ENCODE measurements at places on chromosomes 13 and 19.

- no peak for DNase-seq
Observed at GRCh38 chr13:33174931-33175330, 110.6 kb downstream of the STARD13 start.

DNA sequence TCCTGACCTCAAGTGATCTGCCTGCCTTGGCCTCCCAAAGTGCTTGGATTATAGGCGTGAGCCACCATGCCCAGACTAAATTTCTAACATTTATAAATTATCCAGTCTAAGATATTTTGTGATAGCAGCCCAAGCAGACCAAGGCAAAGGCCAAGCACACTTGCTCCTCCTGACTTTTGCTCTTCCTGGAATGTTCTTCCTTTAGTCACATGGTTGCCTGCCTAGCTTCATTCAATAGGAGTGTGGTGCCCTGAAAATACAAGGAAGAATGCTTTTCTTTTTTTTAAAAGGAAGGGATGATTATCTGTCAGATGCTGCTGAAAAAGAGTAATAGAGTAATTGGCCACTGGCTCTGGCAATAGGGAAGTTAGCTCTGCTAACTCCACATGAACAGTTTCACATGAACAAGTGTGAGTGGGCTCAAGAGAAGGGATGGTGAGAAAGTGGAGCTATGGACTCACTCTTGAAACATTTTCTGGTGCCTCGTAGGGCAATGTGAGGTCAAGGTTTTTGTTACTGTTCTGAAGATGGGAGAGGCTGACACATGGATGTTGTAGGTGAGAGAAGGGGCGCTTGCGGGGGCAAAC, 47.1 kb downstream of the USPL1 start:
- DNase-seq: no peak

GRCh38 chr13:100112186-100112838, 23.4 kb downstream of the PCCA start:
- no peak for DNase-seq

- DNase-seq: no peak
Observed at GRCh38 chr13:98462946-98463345, 114.0 kb downstream of the STK24 start.

DNA sequence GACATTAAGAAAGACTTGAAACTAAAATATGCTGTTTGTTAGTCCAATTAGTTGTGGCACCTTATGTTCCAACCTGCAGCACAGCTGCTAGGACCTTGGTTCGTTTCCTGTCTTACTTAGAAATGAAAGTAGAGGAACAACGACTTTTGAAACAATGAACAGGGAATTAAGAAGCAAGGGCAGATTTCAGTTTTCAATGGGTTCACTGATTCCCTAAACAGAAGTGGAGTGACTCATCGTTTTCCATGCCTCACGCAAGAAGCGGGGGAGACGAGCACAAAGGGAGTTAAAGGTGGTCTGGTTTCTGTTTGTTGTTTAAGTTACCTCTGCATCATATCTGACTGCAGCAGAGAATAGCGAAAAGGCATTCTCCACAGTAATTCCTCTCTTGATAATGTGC, 44.8 kb downstream of the PHF11 start:
- DNase-seq: no peak

DNA sequence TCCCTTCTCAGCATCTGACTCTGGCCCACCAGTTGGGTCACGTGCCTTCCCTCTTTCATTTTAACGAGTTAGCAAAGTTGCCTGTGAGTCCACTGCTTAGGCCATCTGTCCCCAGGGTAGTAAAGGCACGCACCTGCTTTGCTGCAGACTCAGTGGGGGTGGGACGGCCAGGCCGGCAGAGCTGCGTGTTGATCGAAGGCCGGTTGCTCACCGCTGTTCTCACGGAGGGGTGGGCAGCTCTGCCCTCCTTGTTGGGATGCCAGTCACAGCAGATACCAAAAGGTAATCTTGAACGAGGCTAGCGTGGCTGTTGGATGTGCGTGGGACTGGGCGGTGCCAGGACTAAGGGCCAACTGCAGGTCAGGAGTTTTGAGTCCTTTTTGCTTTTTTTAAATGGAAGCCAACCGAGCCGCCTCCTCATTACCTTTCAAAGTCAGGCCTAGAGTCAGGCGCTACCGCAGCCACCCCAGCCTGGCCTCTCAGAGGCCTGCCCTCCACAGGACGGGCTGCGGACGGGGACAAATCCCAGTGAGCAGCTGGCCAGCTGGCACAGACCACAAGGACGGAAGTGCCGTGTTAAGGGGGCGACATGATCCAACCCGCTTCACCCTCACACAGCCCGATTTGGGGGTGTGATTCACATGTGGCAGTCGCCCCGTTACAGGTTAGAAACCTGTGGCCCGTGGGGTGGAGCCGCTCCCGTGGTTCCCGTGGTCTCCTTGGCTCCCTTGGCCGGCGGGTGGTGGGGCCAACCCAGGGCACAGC, 20.6 kb downstream of the ADPRHL1 start:
- DNase-seq: no peak

GRCh38 chr13:21518617-21519144, 59.6 kb upstream of the ZDHHC20 start:
- no peak for DNase-seq

DNA sequence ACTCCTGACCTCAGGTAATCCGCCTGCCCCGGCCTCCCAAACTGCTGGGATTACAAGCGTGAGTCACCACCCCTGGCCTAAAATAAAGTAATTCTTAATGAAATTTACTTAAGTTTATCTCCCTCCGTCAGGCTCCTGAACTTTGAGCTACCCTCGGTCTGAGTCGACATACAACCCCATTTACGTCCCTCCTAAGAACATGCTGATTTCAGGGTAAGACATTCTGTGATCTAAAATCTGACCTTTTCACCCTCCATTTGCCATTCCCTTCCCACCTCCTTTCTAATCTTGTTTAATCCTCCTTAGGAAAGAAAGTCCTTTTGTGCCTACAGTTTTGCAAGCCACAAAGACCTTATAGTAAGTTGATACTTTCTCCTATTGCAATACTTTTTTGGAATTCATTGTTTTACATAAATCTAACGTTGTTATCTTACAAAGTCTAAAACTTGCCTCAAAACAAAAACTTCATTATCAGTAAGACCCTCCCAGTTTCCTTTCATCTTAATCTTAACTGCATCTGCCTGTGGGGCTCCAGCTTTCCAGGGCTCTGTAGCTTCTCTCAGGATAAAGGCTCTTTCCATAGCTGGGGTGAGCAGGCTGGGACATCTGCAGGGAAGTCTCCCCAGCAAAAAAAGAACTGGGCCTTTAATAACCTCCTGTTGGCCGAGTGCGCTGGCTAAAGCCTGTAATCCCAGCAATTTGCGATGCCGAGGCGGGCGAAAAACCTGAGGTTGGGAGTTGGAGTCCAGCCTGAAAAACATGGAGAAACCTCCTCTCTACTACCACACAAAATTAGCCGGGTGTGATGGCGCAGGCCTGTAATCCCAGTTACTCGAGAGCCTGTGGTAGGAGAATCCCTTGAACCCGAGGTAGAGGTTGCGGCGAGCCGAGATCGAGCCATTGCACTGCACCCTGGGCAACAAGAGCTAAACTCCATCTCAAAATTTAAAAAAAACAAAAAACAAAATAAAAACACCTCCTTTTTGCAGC, 143.1 kb downstream of the ZNF737 start:
- no peak for DNase-seq

DNA sequence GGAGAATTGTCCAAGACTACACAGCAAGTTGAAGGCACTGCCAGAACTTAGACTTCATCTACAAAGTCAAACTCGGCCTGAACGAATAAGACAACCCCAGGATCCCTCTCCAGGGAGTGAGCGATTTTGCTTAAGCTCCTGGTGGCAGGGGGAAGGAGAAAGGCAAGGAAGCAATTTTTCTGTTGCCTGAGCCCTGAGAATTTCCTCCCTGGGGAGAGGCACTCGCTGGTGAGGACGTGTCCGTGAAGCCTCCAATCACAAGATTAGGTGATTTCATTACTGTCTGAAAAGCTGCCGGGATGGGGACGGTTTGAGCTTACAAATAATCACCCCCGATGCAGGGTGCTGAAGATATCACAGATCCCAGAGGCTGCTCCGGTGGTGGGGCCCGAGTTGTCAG, 45.6 kb downstream of the TINCR start:
- no peak for DNase-seq

- no peak for DNase-seq
Observed at GRCh38 chr13:90454002-90454636, 893.4 kb upstream of the MIR17HG start.

DNA sequence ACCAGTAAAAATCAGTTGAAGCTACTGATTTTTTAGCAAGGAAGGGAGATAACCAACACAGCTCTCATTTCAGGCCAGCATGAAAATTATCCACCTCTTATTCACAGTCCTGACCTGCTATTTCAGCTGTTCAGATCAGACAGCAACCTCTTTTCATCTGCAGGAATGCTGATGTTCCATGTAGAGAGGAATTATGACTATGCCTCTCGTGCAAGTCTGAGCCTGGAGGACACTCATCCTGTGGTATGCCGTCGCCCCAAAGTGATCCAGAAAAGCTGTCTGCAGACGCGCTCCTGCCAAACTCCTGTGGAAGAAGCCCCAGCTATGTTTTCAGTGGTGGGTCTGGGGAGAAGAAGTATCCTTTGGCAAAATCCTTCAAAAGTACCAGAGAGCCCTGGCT, 563.5 kb upstream of the SLITRK1 start:
- DNase-seq: peak; percentile 52

- DNase-seq: no peak
Observed at GRCh38 chr13:34004676-34005075, 186.7 kb downstream of the RFC3 start.

GRCh38 chr13:110042253-110042950, 256.0 kb upstream of the IRS2 start:
- peak; percentile 5 for DNase-seq

DNA sequence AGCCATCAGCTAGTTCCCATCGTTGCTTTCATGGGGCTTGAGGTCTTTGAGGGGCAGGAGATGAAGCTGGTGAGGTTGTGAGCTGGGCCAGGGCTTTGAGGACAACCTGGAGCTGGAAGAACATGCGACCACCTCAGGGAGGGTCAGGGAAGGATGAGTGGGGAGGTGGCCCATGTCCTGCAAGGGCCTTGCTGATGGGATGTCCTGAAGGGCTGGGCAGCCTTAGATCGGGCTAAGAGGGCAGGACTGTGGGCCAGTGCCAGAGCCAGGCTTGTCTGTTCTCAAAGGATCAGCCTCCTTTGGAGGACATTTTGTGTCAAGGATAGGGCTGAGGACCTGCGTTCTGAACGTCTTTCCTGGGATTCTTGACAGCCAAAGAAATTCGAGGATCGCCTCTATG, 10.5 kb downstream of the CYTH2 start:
- no peak for DNase-seq

GRCh38 chr13:27709779-27710178, 82.5 kb upstream of the GSX1 start:
- DNase-seq: no peak

DNA sequence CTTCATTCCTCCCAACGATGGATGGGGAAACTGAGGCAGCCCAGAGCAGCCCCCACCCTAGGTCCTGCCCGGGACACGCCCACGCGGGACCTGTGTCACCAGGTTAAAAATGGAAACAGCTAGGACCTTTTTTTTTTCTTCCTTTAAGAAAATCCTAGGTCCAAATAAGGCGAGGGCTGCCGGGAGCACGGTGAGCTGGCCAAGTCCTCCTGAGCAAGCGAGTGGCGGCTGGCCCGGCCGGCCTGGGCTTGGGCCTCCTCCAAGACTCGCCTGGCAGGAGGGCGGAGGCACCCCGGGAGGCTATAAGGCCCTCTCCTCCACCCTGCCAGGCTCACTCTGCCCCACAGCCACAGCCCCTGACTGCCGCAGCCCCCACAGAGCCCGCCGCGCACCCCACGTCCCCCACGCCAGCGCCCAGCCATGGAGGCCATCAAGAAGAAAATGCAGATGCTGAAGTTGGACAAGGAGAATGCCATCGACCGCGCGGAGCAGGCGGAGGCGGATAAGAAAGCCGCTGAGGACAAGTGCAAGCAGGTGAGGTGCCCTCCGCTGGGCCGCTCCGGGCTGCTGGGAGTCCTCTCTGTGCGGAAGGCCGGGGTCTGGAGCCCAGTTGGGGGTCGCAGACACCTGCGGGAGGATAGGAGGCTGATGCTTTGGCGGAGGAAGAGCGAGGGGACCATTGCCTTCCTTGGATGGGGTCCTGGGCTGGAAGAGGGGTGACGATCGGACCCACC, 8.9 kb upstream of the TPM4 start:
- peak; percentile 58 for DNase-seq

GRCh38 chr13:49652355-49653305, 24.3 kb downstream of the ARL11 start:
- DNase-seq: peak; percentile 54

DNA sequence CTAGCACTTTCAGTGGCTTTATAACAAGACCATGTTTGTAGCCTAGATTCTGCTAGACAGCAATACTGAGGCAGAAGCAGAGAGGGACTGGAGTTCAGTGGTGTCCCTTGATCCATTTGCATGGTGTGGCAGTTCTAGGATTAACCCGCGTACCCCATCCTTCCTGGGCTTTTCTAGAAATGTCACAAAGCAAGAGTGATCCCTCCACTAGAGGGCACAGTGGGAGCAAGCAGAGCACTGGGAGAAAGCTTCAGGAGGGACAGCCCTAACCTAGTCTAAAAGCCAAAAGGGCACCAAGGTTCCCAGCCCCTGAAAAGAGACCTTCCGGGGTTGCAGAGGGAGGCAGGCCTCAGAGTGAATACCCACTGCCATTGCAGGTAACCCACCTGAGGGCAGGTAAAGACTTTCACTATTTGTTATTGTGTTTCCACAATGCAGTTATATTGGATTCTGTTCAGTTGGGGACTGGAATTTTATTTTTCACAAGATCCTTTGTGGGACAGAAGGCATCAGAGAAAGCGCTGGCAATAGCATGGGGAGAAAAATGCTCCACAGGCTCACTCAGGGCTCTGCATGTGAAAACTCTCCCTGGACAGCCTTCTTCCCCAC, 170.6 kb downstream of the FLT1 start:
- DNase-seq: peak; percentile 81

- no peak for DNase-seq
Observed at GRCh38 chr13:49998714-49999624, 2.1 kb downstream of the TRIM13 start.

DNA sequence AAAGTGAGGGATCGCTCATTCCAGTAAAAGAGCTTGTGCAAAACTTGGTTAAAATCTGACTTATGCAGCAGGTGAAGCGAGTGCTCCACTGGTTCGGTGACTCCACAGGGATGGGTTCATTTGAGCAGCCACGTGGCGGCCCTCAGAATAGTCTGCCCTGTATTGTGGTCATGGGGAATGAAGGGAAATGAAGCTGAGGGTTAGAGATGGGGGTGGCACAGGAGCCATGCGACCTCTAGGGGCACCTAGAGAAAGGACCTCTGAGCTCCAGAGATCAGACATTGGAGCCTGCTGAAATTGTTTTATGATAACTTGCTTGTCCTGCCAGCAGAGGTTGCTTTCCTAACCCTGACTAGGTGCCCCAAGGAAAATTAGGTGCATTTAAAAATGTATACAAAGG, 26.6 kb downstream of the CBY2 start:
- DNase-seq: peak; percentile 10

GRCh38 chr19:35975608-35976214, 19.3 kb upstream of the SDHAF1 start:
- DNase-seq: peak; percentile 16

DNA sequence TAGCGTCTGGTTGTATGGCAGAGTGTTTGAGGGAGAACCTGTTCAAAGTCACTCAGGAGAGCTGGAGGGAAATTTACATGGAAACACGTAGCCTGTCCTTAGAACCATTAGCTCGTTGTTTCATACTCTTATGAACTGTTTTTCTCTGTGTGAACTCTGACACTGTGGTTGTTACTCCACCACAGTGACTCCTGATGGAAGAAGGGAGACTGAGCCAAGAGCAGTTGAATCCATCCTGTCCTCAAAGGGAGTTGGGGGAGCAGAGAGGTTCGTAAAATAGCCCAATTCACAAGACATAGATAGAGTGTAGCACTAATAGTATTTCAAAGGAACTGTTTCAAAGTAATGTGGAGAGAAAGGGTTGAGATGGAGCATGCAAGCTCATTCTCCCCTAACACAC, 964.8 kb downstream of the PCDH9 start:
- no peak for DNase-seq

- no peak for DNase-seq
Observed at GRCh38 chr13:20126541-20127261, 34.2 kb downstream of the GJA3 start.
